ENCODE measurements at places on chromosomes 3 and 15.
A peak's percentile ranks its signal among the peaks of the same experiment; 100 is the strongest.

DNA sequence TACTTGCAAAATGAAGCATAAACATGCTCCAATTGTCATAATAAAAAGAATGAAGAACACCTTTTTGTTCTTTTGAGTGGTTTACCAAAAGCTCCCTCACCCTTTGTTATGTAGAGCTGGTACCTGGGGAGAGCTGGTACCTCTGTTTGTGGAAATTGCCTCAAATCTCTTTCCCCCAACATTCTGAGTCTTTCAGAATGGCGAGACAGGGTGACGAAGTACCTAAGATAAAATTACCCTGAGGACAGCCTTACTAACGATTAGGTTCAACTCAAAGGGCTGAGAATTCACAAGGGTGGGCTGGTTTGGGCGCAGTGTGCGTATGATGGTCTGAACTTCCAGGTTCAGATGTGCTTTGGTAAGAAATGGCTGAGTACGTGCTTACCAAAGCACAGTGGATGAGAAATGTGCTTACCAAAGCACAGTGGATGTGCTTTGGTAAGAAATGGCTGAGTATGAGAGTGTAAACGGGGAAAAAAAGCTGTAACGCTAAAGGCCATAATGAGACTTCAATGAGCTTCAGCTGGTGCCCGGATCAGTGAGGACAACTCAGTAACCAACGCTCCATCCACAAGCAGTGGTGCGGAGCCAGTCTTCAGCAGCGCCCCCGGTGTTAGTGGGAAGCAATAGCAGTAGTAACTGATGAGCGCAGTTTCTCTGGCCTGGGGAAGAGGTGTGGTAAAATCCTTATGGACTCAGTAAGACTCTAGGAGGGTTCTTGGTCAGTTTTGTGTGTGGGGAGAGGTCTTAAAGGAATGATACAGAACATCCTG lies 72.3 kb upstream of the LRIG1 start:
- no peak for DNase-seq

DNA sequence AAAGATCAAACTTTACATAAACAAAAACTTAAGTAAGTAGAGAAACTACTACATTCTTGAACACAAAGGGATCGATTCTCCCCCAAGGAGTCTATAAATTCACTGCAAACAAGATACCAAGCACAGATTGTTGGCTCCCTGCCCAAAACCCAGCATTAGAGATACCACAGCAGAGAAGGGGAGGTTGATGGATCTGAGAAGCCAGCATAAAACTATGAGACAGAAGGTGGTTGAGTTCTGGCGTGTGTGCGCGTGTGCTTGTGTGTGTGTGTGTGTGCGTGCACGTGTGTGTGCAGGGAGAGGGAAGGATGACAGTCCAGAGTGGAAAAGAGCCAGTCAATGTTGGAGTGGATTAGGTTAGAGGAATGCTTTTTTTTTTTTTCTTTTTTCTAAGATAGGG lies 143.2 kb upstream of the PRR20G start:
- DNase-seq, result no peak

DNA sequence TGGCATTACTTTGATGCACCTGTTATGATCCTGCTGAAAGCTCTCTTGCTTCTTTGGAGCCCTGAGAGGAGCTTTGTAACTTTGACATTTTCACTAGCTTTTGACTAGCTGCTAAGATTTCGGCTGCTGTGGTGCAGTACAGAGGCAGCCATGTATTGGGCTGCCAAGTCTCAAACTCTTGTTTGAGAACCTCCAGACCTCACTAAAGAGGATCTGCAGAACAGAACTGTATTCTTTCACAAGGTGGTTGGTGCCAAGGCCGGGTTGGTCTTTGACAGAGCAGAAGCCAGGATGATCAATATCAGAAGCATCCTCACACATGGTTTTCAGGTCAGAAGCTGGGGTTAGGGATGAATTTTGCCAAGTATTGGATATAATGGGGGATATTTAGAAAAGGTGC lies 34.6 kb upstream of the GOLGA8B start:
- DNase-seq, result no peak

DNA sequence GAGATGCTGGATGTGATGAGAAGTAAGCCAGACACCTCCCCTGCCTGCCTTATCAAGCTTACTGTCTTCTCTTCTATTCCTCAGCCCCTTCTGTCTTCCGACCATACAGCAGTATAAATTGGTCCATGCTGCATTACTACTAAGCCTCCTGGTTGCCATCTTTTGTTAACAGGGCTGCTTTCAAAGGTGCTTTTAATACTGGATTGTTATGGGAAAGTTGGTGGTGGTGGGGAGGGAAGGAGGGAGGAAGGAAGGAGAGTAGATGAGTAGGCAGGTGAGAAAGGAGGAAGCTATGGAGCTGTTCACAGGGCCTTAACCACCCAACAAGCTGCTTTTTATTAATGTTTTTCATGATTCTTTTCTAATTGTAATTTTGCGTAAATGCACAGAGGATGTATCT lies 114.9 kb downstream of the SLC25A26 start:
- DNase-seq, result no peak

- DNase-seq, result peak; percentile 33
Observed at GRCh38 chr3:113249111-113249510, 37.8 kb downstream of the BOC start.

DNA sequence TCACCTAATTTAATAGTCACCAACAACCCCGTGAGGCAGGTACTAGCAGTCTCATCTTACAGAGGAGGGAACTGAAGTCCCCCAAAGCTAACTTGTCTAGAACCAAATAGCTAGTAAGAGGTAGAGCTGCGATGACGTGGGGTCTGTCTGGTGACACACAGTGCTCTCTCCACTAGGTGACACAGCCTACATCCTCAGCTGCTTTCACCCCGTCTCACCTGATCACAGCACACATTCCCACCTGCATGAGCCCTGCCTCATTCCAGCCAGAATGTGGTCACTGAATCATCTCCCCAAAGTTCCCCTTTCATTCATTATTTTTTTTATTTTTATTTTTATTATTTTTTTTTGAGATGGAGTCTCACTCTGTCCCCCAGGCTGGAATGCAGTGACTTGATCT lies 21.3 kb upstream of the MAGEF1 start:
- no peak for DNase-seq

DNA sequence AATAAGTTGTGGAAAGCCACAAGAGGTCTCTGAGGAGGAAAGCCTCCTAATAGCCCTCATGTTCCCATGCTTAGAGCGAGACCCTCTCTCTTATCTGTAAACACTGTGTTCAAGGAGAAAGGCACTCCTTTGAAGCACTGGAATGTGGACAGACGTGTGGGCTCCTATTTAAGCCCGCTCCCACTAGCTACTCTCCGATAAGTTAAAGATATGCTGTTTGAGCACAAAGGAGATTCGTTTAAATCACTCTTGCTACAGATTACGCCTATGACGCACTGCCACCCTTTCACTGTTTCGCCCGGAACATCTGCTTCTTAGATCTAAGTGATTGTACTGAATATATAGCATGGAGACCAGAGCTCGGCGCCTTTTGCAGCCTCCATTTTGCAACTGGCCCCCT lies 57.8 kb upstream of the FAM3D start:
- no peak for DNase-seq

- no peak for DNase-seq
Observed at GRCh38 chr3:188761439-188761838, 410.3 kb upstream of the TPRG1 start.

DNA sequence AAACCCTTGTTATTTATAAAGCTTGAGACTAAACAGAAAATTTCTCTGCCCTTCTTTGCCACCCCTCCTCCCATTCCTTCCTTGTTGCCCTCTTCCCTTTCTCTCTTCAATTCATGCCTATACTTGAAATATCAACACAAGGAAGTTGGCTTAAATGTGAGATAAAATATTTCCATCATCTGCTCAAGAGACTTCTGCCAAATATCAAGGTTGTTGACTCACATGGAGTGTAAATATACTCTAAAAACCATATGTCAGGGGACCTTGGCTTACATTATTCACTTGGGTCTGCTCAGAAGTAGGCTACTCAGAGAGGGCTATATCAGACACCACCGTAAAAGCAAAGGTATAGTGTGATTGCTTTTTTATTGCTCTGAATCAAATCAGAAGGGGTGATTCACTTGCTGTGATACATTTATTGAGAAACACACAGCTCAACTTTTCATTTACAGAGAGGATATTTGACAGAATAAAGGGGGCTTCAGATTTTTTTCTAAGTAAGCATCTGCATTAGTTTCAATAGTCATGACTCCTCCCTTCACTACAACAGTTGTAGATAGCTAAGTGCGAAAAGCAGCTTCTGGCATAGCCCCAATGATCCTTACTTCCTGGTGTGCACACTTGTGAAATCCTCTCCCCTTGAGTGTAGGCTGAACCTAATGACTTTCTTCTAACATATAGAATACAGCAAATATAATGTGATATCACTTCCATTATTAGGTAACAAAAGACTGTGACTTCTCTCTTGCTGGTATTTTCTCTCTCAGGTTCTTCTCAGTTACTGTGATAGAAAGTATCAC lies 386.2 kb downstream of the EFHB start:
- no peak for DNase-seq

DNA sequence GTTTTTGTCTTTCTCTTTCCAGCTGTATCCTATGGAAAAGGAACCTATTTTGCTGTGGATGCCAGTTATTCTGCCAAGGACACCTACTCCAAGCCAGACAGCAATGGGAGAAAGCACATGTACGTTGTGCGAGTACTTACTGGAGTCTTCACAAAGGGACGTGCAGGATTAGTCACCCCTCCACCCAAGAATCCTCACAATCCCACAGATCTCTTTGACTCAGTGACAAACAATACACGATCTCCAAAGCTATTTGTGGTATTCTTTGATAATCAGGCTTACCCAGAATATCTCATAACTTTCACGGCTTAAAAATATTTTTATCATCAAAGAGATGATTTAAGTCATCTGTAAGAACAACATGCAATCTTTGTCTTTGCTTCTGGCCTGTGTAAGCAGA lies 44.9 kb upstream of the PARP14 start:
- DNase-seq, result peak; percentile 17

DNA sequence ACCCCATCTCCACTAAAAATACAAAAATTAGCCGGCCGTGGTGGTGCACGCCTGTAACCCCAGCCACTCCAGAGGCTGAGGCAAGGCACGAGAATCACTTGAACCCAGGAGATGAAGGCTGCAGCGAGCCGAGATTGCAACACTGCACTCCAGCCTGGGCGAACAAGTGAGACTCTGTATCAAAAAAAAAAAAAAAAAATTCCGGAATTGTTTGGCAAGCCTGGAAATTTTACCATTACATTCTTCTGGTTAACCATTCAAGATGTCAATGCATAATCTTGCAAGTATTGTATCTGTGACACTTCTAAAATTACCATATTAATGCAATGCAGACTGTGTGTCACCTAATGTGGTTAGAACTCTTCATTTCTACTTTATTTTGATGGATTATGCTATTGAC lies 67.0 kb downstream of the CSNK1G1 start:
- DNase-seq, result no peak

GRCh38 chr3:171157286-171157685 lies 130.8 kb upstream of the SLC2A2 start:
- DNase-seq, result no peak

GRCh38 chr3:168707900-168708299 lies 612.2 kb upstream of the GOLIM4 start:
- DNase-seq, result no peak

- no peak for DNase-seq
Observed at GRCh38 chr15:65638109-65638508, 16.4 kb downstream of the SLC24A1 start.

GRCh38 chr15:78565097-78565950 lies at the start of gene CHRNA5:
CHRNA5 (plus strand) TSS chr15:78565520; CDS start chr15:78565720, 200 bp downstream.
- peak; percentile 85 for DNase-seq

GRCh38 chr3:120475722-120476377 lies 25.1 kb upstream of the FSTL1 start:
- DNase-seq, result no peak

DNA sequence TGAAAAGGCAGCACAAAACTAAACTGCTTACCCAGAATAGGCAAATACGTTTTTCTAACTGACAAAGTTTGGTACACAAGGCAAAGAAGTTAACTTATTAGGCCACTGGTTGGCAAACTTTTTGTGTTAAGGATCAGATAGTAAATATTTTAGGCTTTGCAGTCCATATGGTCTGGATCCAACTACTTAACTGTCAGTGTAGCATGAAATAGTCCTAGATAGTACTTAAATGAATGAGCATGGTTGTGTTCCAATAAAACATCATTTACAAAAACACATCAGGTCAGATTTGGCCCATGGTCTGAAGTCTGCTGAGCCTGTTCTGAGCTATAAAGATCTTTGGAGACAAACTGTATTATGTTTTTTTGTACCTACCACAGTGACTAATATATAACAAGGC lies 136.9 kb downstream of the PCCB start:
- DNase-seq, result no peak

DNA sequence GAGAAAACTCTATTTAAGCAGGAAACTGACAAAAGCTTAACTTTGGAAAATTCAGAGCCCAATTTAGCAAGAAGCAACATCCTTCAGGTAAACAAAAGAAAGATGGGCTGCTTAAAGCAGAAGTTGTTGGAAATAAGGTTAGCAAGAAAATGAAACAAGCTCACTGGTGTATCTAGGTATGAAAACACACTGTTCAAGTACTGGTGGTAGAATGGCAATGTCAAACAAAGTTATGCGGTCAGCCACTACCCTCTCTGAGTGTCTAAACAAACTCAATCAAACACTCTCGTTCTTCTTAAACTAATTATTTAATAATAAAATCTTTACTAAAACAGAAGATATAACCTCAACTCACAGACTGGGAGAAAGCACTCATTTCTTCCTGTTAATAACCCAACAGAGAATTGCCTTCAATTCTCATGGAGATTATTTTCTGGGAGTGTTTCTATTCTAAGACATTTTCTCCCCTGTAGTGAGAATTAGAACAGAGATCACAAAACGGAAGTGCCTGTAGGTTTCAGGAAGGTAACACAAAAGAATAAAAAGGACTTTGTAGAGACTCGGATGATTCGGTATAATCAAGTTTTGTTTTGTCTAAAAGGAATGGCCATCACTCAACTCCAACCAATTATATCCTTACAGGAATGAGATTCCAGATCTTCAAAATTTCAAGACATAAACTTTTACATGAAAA lies 28.9 kb downstream of the PRICKLE2 start:
- DNase-seq, result no peak

DNA sequence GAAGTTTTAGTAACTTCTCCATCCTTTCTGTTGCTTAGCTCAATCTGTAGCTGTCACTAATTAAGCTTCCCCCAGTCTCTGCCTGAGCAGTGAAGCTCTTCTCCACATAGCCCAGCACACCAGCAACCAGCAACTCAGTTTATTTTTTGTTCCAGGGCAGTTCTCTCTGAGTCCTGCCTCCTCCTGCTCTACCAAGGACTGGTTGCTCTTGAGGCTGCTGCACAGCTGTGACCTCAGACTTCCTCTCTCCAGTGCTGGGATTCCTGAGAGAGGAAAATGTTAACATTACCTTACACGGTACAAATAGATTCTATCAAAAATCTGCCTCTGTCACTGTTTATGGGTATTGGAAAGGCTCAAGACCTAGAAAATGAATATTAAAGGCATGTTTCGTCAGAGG lies 294.7 kb downstream of the OXSM start:
- DNase-seq, result no peak

GRCh38 chr3:7025581-7026300 lies 164.8 kb downstream of the GRM7 start:
- no peak for DNase-seq

GRCh38 chr3:33231756-33232465 lies 13.3 kb upstream of the SUSD5 start:
- DNase-seq, result no peak

GRCh38 chr3:43787330-43787729 lies 96.6 kb downstream of the ABHD5 start:
- DNase-seq, result no peak

GRCh38 chr3:150783316-150783715 lies 20.3 kb upstream of the SIAH2 start:
- no peak for DNase-seq
